SJSA1 (cell line): ENCODE measurements at places on chromosomes 2 and 18. TPM values are rescaled to one million over a fixed set of nuclear protein-coding genes. Genes with fewer than 3 reads are reported as not detected.

GRCh38 chr2:237268004-237268708 lies 145.8 kb downstream of the COL6A3 start:
- no peak for DNase-seq

DNA sequence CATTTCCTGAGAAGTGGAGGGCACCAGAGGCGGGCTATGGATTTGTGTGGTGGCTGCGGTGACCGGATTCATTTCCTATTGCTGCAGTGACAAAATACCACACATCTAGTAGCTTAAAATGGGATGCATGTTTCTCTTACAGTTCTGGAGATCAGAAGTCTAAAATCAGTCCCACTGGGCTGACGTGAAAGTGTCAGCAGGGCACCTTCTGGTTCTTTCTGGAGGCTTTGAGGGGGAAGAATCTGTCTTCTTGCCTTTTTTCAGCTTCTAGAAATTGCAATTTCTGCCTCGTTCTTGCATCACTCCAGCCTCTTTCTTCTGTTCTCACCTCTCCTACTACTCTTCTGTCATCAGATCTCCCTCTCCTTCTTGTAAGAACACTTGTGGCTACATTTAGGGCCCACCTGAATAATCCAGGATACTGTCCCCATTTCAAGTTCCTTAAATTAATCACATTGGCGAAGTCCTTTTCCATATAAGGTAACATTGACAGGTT lies 111.2 kb downstream of the MARCHF4 start:
- DNase-seq = no peak

- DNase-seq = no peak
Measured at GRCh38 chr2:5227062-5227699, 465.0 kb upstream of the SOX11 start.

- no peak for DNase-seq
Measured at GRCh38 chr2:148643421-148643820, 1.1 kb upstream of the EPC2 start.

DNA sequence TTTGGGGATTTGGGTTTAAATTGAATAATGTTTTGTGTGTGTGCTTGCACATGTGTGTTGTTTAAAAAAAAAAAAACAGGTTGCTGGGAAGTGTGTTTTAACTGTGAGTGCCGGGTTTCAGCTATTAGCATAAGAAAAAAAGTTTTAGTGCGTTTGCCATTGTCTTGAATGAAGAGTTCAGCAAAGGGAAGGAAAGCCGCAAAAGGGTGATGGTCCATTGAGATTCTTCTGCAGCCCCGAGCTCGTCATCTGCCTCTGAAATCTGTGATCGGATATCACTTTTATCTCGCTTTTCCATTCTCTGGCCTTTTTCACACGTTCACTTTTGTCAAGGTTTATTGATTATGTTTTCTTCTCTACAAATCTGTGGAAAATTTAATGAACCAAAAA lies 4.7 kb downstream of the GLI2 start:
- DNase-seq = no peak

MC4R gene
- not detected in 2 replicates for total RNA-seq

TMEM169 gene
- 0.19 and 0.84 TPM in 2 replicates for total RNA-seq

PRKAG3 gene
- not detected in 2 replicates for total RNA-seq

EFR3B gene
- 0.39 and 0.63 TPM in 2 replicates for total RNA-seq
